ENCODE measurements at places on chromosomes 13 and 19. TPM values are rescaled to one million over a fixed set of nuclear protein-coding genes. Genes with fewer than 3 reads are reported as not detected.

Gene ADGRE1
- polyA plus RNA-seq = 0.19 TPM

Gene GFY
- polyA plus RNA-seq = not detected

DNA sequence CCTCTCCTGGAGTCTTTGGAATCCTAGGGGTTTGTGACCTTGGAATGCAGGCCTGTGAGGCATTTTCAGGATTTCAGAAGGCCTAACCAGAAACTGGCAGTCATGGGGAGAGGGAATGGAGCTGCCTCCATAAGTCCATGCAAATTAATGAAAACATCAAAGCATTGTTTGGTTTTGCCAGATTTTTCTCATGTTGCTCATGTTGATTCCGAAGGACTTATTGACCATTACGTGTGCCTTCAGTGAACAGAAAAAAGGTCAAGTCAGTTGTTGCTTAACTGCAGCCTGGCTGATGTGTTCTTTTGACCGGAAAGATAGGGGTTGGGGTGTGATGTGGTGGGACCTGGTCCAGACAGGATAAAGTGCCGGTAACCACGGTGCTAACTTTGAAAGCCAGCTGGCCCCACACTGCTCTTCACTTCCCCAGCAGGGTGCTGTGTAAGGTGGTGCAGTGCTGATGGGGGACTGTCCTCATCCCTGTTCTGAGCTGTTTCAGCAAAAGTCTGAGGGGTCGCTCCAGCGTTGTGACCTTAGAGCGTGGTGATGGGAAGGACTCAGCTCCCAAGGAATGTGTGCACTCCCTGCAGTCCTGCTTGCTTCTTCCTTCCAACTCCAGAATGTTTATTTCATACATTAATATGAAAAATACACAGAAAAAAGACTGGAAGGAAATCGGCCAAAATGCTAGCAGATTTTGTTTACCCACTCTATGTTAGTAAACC lies 3.5 kb downstream of the RNF113B start:
- peak; percentile 67 for DNase-seq

GRCh38 chr19:11125994-11126685 lies 29.4 kb downstream of the SPC24 start:
- peak; percentile 81 for DNase-seq

Gene TMEM255B
- polyA plus RNA-seq = 11.9 TPM

GRCh38 chr19:15237759-15238638 lies 5.8 kb upstream of the EPHX3 start:
- no peak for DNase-seq

Gene NPAS1
- polyA plus RNA-seq = 1.7 TPM

Gene ZNF723
- not detected for polyA plus RNA-seq

Gene ANGPTL4
- 40.3 TPM for polyA plus RNA-seq

- no peak for DNase-seq
These were observed 10.6 kb downstream of the NFIX start for GRCh38 chr19:13005861-13006370.

DNA sequence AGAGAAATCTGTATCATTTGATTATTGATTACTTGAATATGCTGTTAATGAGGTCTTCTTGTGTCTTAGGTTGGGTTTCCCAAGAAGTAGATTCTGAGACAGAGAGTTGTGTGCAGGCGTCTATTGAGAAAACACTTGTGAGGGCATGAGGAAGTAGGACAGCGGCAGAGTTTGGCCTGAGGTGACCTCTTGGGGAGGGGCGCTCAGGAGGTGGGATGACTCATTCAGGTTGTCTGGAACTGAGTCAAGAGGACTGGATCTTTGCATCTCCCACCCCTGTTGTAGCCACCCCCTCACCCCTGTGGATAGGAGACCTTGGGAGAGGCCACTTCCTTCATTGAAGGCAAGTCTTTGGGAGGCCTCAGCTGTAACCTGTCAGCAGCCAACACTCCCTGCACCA lies 35.2 kb upstream of the WDFY2 start:
- no peak for DNase-seq

DNA sequence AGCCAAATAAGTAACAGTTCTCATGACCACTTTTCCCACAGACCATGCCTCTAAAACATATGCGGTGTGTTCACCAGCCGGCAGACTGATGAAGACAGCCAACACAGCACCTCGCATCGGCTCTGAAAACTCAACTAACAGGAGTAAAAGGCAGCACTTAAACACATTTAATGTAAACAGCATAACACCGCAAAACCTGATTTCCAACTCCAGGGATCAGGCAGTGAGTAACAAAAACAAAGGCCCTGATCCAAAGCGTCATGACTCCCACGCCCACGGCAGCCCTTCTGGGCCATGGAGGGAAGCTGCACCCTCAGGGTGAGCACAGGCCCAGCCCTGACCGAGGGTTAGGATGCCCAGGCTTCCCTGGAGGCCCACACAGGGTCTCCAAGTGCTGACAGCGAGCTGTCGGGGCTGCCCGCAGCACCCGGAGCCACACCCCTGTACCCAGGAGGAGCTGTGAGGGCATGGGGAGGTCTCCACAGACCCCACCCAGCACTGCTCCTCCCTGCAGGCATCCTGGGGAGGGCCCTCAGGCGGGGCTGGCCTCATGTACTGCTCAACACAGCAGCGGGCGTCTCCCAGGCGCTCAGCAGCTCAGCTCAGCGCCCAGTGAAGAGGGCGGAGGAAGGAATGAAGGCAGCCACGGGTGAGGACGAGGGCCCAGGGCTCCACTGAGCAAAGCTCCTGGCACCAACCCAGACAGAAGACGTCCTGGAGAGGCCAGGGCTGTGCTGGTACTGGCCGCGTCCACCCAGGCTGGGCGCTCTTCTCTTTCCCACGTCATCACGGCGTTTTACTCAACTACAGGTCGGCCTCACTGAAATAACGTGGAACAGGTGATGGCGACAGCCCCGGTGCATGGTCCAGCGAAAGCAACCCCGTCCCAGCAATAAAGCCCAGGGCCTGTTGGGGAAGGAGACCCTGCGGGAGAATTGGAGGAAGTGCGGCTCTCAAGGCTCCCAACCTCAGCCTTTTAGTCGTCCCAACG lies 53.7 kb downstream of the RASA3 start:
- peak; percentile 38 for DNase-seq

- DNase-seq = no peak
These were observed 638.2 kb upstream of the MIR17HG start for GRCh38 chr13:90709319-90709718.

Gene MAST1
- 0.39 TPM for polyA plus RNA-seq

DNA sequence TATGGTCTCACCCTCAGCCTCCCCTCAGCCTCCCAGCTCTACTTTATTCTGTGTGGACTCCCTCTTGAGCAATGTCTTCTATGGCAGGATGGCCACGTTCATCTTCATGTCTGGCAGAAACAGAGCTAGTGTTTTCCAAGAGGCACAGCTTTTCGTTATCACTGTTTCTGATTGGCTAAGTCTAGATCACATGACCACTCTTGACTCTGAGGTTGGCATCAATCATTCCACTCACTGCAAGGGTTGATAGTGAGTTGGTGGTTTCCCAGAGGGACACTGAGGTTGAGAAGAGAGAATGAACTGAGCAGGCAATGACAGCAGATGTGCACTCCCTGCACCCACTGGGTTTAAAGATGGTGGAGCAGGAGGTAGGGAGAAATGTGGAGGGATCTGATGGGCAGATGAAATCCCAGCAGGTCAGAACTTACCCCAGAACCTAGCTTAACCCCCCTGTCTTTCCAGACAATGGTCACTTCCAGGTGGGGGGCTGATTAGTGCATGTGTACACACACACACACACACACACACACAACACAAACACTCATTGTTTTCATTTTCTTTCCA lies 26.3 kb upstream of the UQCRFS1 start:
- no peak for DNase-seq

Gene DLEU7
- 0.75 TPM for polyA plus RNA-seq

DNA sequence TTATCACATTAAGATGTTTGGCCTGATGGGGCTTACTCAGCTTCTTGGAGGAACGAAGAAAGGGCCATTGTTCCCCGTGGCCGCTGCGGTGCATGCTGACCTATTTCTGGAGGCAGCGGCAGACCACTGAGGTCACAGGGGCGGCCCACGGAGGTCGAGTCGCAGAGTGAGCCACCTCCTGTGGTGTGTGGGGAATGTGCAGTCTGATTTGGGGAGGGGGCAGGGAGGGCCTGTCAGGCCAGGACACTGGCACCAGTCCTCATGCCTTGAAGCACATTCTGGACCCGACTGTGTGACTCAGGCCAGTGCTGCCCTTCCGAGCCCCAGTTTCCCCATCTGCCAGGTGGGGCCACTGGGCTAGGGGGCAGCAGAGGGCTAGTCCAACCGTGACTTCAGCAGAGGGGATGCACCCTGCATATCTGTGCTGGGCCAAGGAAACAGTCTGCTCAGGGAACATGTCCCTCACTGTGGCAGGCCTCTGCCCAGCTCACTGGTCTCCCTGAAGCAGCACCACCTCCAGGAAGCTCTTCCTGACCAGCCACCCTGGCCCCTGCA lies 6.3 kb downstream of the SLC7A10 start:
- no peak for DNase-seq

Gene SOHLH2
- polyA plus RNA-seq = 0.17 TPM

DNA sequence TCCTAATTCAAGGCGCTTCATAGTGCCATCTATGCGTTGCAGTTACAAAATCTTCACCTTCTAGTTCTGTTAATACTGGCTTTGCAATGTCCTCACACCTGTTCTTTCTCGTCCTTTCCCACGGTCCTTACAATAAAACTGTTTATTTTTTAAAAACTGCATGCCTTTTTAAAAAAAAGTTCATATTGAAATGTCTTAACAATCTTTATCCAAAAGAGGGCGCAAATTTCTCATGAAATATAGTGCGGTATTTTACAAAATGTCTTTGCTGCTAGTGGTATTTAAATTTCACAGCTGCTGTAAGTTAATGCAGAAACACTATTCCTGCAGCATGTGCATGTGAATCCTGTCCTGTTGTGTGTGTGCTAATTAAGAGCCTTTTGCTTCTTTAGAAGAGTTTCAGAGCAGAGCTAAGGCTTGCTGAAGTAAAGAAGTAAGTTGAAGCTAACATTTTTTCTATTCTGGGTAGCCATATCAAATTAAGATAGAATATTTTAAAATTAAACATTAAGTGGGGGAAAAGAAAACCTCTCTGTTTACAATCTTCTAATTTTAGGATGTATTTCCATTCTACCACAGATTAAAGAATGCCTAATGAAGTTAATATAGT lies 15.8 kb upstream of the CLDN10 start:
- DNase-seq = no peak

GRCh38 chr19:33661336-33661735 lies 39.6 kb downstream of the CHST8 start:
- no peak for DNase-seq

- DNase-seq = no peak
These were observed 172.2 kb downstream of the KCNRG start for GRCh38 chr13:50187352-50188029.

DNA sequence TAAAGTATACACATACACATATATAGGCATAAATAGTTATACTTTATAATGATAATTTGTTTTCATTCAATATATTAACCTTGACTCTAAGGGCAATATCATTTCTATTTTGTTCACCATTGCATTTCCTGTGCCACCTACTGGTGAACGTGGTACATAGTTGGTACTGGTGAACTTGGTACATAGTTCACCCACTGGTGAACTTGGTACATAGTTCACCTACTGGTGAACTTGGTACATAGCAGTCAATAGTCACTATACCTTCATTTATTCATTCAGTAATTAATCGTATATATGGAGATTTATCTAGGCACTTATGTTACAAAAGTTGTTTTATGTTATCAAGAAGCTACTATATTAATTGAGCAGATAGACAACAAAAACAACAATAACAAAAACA lies 172.6 kb upstream of the ATXN8OS start:
- no peak for DNase-seq

Measured in kidney (tissue), 22 donors.